ENCODE measurements at places on chromosomes 6 and 20. TPM values are rescaled to one million over a fixed set of nuclear protein-coding genes. Genes with fewer than 3 reads are reported as not detected.

Gene SLC17A2
- total RNA-seq = not detected

Gene PPP1R16B
- total RNA-seq = 77.2 TPM

Gene BRPF3
- total RNA-seq = 21.8 TPM

Gene LRRN4
- total RNA-seq = not detected

Gene PAK1IP1
- 13.7 TPM for total RNA-seq
